ENCODE measurements at places on chromosomes 12 and 14.

DNA sequence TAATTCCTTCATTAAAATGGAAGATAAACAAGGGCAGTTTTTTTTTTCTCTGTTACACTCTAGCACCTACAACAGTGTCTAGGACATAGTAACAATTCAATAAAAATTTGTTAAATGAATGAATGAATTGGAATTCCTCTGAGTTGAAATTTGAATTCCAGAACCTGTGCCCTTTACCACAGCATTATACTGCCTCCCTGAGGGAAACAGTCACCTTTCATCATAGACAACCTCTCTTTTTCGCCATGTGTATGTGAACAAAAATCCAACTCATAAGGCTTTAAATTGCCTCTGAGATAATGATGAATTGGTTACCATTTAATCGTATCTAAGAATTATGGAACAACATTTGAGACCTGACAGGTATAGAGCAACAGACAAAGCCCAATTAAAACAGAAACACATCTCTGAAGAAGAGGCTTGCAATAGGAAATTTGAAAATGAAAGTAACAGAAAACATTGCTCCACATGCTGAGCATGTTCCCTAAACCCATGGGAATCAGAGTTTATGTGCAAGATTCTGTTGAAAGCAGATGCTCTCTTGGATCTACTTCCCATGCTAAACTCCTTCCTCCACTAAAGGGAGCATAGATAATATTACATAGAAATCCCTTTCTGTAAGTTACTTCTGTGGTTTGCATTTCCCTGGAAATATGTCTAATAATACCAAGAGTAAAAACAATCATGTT is 657.8 kb downstream of the GALC start:
- DNase-seq: no peak

- DNase-seq: no peak
Observed at GRCh38 chr12:19451196-19451595, 11.9 kb downstream of the AEBP2 start.

DNA sequence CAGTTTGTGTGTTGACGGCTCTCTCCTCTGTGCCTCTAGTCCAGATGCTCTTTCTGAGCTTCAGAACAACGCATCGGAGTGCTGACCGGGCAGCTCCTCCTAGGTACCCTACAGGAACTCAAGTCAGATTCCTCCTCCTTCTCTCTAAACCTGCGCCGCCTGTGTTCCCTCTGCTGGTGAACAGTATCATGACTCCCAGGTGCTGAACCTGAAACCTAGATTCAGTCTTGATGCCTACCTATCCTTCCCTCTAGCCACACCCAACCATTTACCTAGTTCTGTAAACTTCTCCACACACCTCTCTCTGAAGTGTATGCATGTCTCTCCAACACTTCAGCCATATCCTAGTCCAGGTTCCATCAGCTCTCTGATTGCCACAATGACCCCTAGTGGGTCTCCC is 112.7 kb downstream of the EFCAB11 start:
- no peak for DNase-seq

DNA sequence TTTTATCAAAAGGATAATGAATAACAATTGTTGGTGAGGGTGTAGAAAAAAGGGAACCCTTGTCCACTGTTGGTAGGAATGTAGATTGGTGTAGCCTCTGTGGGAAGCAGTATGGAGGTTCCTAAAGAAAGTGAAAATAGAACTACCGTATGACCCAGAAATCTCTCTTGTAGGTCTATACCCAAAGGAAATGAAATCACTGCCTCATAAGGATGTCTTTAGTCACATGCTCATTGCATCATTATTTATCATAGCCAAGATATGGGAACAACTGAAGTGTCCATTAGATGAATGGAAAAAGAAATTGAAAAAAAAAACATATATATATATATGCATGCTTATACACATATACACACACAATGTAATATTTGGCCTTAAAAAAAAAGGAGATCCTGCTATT is 158.8 kb upstream of the NPAS3 start:
- DNase-seq: no peak

- no peak for DNase-seq
Observed at GRCh38 chr14:69715725-69716477, 51.0 kb upstream of the SRSF5 start.

DNA sequence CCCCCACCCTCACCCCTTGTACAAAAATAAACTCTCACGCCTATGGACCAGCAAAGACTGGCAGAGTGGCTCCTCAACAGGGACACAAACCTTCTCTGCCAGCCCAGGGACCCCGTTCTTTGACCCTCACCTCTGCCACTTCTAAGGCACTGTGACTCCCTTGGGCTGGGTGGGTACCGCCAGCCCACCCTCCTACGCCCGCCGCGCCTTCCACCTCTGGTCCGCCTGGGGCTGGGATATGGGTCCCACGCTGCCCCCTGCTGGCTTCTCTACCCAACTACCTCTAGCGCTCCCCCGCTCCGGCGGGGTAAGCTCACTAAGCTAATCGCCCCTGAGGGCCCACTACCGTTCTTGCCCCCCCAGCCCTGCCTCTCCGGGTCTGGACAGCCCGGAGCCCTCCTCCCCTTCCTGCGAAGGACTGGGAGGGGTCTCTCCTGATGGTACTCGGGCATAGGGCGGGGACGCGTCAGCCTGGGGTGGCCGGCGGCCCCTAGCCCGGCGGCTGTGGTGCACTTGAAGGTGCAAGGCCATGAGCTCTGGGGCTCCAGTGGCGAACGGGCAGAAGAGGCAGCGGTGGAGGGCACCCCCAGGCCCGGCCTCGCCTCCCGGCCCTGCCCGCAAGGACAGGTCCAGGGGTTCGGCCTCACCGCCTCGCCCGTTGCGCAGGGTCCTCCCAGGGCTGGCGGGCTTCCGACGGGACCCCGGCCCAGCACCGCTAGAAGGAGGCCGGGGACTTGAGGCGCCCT is 8.1 kb downstream of the ZNF219 start:
- DNase-seq: peak; percentile 41

DNA sequence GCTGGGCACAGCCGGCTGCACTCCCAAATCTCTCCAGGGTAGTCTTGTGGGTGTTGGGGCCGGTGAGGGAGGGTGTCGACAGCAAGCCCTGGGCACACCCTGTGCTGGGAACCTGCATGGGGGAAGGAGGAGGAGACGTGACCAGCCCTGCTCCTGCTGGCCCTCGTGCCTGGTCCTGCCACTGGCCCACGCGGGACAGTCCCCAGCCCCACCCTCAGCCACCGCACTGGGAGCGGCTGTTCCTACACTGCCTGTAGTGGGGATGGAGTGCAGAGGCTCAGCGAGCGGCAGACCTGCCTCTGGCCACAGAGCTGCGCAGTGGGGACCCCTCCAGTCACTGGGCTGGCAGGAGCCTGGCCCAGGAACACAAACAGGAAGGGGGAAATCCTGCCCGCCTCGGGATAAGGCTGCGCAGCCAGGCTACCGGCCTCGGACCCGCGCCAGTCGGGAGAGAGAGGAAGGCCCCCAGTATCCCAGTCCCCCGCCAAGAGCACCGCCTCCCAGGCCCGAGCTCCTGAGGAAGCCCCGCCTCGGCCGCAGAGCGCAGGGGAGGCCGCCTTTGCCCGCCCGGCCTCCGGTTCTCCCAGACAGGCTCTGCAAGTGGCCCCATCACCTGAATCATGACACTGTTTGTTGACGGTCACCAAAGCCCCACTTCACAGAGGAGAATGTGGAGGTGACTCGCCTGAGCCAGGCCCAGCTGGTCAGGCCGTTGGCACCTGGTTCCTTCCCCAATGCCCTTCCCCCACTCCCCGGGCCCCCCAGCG is 10.6 kb downstream of the AHNAK2 start:
- no peak for DNase-seq

GRCh38 chr14:65356327-65356836 is 56.1 kb upstream of the FUT8 start:
- peak; percentile 50 for DNase-seq

DNA sequence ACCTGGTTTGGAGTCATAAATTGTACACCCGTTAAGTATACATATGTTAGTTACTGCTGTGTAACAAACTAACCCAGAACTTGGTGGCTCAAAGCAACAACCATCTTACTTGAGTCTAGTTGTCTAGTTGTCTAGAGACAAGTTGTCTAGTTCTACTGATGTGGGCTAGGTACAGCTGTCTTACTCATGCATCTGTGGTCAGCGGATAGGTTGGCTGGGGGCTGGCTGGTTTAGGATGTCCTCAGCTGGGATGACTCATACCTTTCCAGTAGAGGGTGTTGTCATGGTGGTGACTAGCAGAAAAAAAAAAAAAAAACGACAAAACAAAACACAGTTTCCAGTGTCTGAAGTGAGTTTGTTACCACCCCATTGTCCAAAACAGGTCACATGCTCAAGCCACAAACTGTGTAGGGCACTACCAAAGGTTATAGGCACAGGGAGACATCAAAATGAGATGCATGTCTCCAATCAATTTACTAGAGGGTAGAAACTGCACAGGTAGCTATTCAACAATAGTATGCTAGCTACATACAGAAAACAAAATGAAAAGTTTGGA is 680.3 kb downstream of the MED13L start:
- DNase-seq: no peak

- no peak for DNase-seq
Observed at GRCh38 chr12:12482959-12483358, 79.7 kb downstream of the DUSP16 start.

GRCh38 chr12:130198026-130198662 is 35.9 kb downstream of the FZD10 start:
- no peak for DNase-seq

DNA sequence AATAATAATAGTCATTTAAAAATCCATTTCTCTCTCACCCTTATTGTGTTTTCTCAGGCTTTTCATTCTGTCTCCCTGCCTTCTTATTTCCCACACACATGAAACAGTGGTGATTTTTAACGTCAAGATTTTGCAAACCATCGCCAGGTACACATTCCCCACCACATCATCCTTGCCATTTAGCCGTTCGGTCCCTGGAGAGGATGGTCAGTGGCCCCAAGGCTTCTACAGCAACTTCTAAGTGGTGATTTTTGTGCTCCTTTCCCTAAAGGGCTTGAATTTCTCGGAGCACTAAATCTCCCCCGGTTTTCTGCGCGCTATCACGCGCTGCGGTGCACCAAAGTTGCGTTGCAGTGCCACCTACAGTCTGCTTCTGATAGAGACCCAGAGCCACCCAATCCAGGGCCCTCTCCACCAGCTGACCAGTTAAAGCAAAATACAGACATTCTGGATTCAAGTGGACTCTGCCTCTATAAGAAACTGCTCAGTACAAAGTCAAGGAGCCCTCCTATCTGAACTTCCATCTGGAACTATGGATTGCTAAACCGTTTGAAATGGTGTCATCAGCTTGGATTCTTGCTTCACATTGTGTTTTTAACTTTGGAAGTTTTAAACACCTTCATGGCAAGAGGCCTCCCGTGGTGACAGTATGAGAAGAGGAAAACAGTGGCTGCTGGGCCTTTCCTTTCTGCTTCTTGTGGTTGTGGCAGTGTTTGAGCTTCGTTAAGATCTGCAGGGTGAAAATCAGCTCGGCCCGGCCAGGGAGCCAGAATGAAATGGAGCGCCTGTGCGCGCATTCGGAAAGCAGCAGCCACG is 234.0 kb downstream of the SPTSSA start:
- peak; percentile 52 for DNase-seq

GRCh38 chr12:90925562-90925961 is 29.4 kb downstream of the CCER1 start:
- DNase-seq: no peak

- DNase-seq: no peak
Observed at GRCh38 chr12:74280156-74280655, 257.4 kb upstream of the ATXN7L3B start.

DNA sequence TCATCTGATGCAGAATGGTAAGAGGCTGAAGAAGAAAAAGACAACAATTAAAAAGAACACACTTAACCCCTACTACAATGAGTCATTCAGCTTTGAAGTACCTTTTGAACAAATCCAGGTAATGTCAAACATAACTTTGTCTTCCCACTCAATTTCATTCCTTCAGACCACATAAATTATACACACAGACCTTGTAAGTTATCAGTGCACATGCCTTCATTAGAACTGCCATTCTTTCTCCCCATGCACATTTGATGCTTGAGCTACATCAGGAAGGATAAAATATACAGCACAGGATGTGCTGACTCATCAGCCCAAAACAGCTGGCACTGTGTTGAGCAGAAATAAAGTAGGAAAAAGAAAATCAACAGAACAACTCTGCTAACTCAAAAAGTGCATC is 246.7 kb downstream of the PAWR start:
- no peak for DNase-seq

DNA sequence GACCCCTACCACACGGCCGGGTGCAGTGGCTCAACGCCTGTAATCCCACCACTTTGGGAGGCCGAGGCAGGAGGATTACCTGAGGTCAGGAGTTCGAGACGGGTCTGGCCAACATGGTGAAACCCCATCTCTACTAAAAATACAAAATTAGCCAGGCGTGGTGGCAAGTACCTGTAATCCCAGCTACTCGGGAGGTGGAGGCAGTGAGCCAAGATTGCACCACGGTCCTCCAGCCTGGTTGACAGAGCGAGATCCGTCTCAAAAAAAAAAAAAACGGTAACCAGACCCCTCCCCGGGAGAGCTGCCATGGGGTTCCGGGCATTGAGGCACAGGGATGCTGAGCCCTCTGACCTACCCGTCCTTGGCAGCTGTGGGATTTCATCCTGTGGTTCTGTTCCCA is 21.8 kb downstream of the BCL7A start:
- no peak for DNase-seq

- no peak for DNase-seq
Observed at GRCh38 chr12:28409892-28410291, 219.6 kb downstream of the CCDC91 start.

DNA sequence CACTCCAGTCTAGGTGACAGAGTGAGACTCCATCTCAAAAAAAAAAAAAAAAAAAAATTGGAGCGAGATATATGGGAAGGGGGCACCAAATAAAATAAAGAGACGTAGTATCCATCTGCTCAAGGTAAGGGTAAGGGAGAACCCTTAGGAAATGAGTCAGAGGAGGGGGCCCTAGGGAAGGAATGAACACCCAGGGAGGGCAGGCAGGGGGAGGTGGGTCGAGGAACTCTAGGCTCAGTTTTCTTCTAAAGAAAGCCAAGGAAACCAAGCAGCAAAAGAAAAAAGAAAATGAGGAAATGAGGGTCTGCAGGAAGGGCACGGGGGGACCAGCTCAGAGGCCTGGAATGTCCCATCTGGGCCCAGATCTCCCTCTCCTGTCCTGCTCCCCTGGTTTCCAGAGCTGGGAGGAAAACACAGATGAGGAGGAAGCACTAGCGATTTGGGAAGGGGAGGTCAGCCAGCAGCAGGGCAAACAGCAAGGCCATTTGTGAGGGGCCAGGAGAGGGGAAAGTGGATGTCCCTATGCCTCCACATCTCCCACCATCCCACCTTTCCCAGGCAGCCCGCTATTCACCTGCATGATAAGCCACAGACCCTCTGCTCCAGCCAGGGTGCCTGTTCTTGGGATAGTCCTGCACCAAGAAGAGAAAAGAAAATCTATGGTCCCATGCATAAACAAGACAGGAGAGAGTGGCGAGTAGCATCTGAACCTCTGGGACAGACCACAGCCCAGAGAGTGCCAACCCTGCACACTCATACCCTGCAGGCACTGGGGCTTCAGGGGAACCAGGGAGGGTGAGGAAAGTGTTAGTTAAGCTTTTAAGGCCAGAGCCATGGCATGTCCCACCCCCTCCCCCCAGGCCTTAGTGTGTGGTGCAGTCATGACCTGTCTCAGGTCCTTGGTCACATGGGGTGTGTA is 11.9 kb downstream of the SPRYD3 start:
- no peak for DNase-seq

- DNase-seq: no peak
Observed at GRCh38 chr14:83816761-83817160, 1713.2 kb upstream of the FLRT2 start.

- DNase-seq: no peak
Observed at GRCh38 chr12:106288494-106289195, 13.9 kb upstream of the TCP11L2 start.

- no peak for DNase-seq
Observed at GRCh38 chr14:103705118-103705503, 10.1 kb downstream of the XRCC3 start.

Measured in stimulated activated CD4-positive, alpha-beta T cell treated with anti-CD3 and anti-CD28 coated beads, Interleukin-12 subunit alpha, Interleukin-12 subunit beta, amount 100 ng/mL, for 24 hours (primary cell).